ENCODE measurements at places on chromosomes 2 and 18. TPM values are rescaled to one million over a fixed set of nuclear protein-coding genes. Genes with fewer than 3 reads are reported as not detected.

LAMA3 gene
- total RNA-seq, result 14.2 TPM

ADCYAP1 gene
- total RNA-seq, result 6.5 TPM

FBXO15 gene
- 0.52 TPM for total RNA-seq

CCDC74A gene
- 5.3 TPM for total RNA-seq

BIN1 gene
- total RNA-seq, result 22.9 TPM

CDH7 gene
- 0.19 TPM for total RNA-seq

UGT1A10 gene
- total RNA-seq, result not detected

GRCh38 chr2:112137516-112138158 is 548 bp upstream of the FBLN7 start:
- H3K27ac ChIP-seq, result no peak overlapping the region
- DNase-seq, result no peak
- H3K27me3 ChIP-seq, result no peaks in the 10 kb centered on the region
- peak overlapping the region; percentile 88 for H3K4me3 ChIP-seq
- no peaks in the 10 kb centered on the region for H3K4me1 ChIP-seq

GRCh38 chr2:134906726-134907125 is 11.9 kb upstream of the CCNT2 start:
- DNase-seq, result no peak
- H3K27ac ChIP-seq, result no peak overlapping the region
- no peaks in the 10 kb centered on the region for H3K27me3 ChIP-seq
- H3K4me3 ChIP-seq, result no peak overlapping the region

- no peaks in the 10 kb centered on the region for H3K4me1 ChIP-seq
- H3K27ac ChIP-seq, result no peak overlapping the region
- no peaks in the 10 kb centered on the region for H3K36me3 ChIP-seq
- H3K27me3 ChIP-seq, result no peaks in the 10 kb centered on the region
- DNase-seq, result no peak
These were observed 2.4 kb downstream of the PIEZO2 start for GRCh38 chr18:11146947-11147345.

DNA sequence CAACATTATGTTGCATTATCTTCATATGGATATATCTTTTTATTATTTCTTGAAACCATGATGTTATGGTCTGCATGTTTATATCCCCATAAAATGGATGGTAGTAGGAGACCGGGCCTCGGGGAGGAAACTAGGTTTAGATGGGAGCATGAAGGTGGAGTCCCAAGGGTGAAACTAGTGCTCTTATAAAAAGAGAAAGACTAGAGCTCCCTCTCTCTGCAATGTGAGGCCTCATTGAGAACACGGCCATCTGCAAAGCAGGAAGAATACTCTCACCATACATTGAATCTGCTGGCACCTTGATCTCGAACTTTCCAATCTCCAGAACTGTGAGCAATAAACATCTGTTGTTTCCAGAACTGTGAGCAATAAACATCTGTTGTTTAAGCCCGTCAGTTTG is 64.0 kb downstream of the NXPH2 start:
- no peaks in the 10 kb centered on the region for H3K4me1 ChIP-seq
- no peak overlapping the region for H3K27ac ChIP-seq
- no peak overlapping the region for H3K4me3 ChIP-seq
- no peak for DNase-seq
- no peaks in the 10 kb centered on the region for H3K36me3 ChIP-seq

DNA sequence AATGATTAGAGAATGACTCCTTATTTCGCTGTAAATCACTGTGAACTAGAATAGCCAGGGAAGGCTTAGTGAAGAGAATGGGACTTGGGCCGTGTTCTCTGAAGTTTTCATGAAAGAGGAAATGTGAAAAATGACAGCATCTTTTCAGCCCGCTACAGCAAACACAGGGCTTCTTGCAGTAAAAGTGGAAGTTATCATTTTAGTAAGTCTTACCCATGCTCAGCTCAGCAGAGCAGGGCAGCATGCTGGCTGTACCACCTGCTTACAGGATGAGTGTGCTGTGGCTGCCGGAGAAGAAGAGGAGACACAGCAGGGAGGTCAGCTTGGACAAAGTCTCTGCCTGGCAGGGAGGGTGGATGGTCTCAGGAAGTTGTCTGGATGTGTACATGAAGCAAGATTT is 300.7 kb upstream of the DLGAP1 start:
- no peak for DNase-seq
- H3K4me3 ChIP-seq, result no peak overlapping the region
- no peak overlapping the region for H3K27ac ChIP-seq
- no peaks in the 10 kb centered on the region for H3K27me3 ChIP-seq
- no peaks in the 10 kb centered on the region for H3K36me3 ChIP-seq

- no peak overlapping the region for H3K4me3 ChIP-seq
- no peaks in the 10 kb centered on the region for H3K4me1 ChIP-seq
- DNase-seq, result no peak
- no peaks in the 10 kb centered on the region for H3K27me3 ChIP-seq
- H3K27ac ChIP-seq, result no peak overlapping the region
These were observed 360.5 kb upstream of the PIK3C3 start for GRCh38 chr18:41594582-41594981.

DNA sequence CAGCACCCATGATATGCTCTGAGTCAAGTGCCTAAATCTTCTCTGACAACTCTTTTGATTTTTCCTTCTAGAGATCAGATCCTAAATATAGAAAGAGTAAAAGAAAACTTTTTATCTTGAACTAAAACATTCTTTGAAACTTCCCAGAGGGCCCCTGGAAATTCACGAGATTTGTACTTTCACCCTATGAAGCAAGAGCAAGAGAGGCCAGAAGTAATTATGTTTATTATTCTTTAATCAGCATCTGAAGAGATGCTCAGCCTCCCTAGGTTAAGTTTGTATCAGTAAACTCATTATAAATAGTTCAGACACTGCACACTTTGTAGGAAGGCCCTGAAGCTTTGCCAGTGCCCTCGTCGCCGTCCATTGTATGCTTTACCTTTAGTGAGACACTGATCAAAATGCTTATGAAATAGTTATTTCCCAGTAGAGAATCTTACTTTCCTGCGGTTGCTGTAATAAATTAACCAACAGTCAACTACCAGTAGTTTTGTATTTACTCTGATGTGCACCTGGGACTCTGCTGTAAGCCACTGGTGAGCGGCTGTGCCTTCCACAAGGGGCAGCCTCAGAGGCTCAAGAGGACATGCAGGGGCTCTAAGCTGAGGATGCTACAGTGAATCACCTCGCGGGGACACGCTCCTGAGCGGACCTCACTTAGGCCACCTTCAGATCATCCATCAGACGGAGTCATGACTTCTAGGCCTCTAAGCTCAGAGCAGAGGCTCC is 71.9 kb downstream of the BIN1 start:
- no peak overlapping the region for H3K27ac ChIP-seq
- no peak overlapping the region for H3K4me3 ChIP-seq
- no peaks in the 10 kb centered on the region for H3K4me1 ChIP-seq
- no peaks in the 10 kb centered on the region for H3K27me3 ChIP-seq
- no peak for DNase-seq

DNA sequence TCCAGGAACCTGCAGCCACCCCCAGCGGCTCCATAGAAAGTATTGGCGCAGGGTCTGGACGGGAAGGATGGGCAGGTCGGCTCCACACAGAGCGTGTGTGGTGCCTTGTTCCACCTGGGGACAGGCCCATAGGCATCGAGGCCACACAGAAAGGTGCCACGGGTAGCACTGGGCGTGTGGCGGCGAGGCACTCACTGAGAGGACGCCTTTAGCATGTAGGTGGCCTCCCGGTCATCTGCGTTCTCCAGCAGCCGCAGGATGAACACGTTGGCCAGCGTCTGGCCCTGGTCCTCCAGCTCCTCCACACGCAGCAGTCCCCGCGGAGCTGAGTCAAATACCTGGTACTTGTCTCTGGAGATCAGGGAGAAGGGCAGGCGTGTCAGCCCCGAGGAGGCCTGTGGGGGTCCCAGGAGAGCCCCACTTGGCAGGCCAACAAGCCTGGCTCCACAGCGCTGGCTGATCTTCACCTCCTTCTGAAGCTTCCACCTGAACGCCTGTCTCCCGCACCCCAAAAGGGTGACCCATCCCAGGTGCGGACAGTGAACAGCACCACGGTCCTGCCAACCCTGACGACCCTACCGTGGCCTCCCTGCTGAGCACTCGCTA is 13.2 kb downstream of the SNORC start:
- no peak overlapping the region for H3K27ac ChIP-seq
- no peaks in the 10 kb centered on the region for H3K4me1 ChIP-seq
- H3K27me3 ChIP-seq, result no peaks in the 10 kb centered on the region

DNA sequence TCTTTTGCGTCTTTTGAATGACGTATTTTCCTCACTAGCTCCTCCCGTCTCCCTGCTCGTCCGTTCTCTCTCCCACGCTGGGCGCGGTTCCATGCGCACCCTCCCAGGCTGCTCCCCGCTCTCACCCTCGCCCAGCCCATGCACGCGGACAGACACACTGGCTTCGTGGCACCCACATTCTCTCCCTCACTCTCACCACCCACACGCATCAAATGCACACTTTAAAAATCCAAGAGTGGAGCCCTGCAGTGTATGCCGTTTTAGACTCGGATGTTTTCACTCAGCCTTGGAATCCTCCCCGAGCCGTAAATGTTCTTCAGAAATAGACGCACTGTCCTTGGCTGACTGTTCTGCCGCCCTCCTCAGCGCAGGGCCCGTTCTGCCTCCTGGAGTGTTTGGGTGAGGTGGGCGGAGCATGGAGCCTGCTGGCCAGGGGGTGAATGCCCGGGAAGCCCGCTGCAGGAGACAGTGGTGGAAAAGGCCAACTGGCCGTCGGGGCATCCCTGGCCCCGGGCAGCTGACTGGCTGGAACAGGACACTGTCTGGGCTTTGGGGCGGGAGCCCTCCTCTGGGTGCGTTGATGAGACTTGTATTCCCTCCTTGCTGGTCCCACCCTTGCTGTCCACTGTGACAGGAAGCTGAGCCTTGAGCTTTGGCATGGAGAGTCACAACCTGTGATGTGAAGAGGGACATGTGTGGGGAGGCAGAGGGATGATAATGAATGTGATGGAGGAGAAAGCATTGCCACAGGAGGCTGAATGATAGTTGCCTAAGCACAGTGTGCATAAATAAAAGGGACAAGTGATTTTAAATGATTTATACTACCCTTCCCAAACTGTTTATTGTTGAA is 35.4 kb upstream of the LYPD6B start:
- no peaks in the 10 kb centered on the region for H3K27me3 ChIP-seq
- H3K4me1 ChIP-seq, result no peaks in the 10 kb centered on the region
- no peak overlapping the region for H3K27ac ChIP-seq
- no peak for DNase-seq

DNA sequence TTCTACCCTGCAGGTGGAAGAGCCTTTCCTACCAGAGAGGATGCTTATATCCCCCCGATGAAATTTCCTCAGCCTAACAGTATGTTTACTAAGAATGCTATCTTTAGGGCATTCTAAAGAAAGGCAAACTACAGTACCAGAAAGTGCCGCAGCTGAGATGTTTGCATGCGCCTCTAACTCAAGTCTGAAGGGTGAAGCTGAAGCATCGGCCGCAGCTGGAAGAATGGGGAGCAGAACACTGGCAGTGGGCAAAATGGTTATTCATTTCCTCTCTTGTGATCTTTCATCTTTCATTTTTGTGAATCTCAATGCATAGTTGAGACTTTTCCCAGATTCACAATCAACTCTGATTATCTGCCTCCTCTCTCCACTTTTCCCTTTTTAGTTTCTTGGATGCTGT is 648.2 kb upstream of the ZEB2 start:
- H3K36me3 ChIP-seq, result no peaks in the 10 kb centered on the region
- H3K27ac ChIP-seq, result no peak overlapping the region
- no peak for DNase-seq
- no peaks in the 10 kb centered on the region for H3K27me3 ChIP-seq
- H3K4me1 ChIP-seq, result no peaks in the 10 kb centered on the region

DNA sequence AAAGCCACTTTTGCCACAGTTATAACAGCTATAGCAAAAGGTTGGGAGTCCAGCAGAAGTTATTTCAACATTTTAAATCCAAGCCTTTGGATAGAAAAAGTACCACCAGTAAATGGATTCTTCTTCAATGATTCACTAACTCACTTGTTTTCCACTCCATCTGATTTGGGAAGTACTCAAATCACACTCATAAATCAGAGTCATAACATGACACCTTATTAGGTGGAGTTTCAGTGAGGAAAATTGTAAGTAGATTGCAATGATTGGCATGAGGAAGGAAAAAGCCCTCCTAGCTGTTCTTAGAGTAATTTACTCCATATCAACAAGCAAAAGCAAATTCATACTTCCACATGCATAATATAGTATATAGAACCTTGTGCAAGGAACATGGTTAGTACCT is 132.9 kb downstream of the NR4A2 start:
- no peak overlapping the region for H3K4me3 ChIP-seq
- H3K4me1 ChIP-seq, result no peaks in the 10 kb centered on the region
- no peak for DNase-seq
- H3K27ac ChIP-seq, result no peak overlapping the region
- no peaks in the 10 kb centered on the region for H3K36me3 ChIP-seq

DNA sequence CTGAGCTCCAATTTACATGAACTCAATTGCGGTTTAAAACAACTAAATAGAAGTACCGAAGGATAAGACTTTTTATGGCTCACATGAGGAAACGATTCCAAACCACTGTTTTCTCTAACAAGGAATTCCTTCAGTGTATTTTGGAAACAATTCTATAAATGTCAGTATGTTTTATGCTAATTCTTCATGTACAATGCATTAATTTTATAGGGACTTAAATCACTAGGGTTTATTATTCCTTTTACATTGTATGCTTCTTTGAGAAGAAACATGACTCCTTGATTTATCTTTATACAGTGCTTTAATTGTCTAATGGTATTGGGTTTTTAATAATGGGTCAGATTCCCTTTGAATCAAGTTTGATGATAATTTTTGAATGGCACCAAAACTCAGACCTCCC is 566.8 kb downstream of the EPHA4 start:
- H3K27ac ChIP-seq, result no peak overlapping the region
- no peaks in the 10 kb centered on the region for H3K4me1 ChIP-seq
- no peak overlapping the region for H3K4me3 ChIP-seq
- DNase-seq, result no peak

DNA sequence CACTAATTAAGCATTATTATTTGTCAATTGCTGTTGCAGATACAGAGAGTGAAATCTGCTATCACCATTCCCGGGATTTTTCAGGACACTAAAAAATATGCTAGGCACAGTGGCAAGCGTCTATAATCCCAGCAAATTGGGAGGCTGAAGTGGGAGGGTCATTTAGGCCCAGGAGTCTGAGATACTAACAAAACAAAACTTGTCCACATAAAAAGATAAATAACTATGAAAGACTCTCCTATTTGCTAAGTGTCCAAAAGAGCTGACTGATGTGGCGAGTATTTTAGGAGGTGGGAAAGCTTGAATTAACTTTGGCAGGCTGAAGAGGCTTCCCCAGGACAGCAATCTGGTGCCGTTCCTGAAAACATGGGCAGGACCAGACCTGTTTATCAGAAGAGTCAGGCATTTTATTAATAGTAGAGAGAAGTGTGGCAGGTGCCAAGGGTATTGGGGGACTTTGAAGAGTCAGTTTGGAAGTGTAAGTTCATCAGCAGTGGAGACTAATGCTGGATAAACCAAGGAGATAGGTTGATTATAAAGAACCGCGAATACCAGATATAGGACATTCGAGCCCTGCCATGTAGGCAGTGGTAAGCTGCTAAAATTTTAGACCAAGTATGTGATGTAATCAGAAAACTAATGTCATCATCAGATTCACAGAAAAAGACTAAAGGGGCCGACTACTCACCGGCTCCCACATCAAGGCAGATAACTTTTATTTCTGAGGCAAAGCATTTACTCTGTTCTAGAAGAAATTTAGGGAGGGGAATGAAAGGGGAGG is 201.8 kb downstream of the EPHA4 start:
- no peaks in the 10 kb centered on the region for H3K36me3 ChIP-seq
- no peak for DNase-seq
- no peaks in the 10 kb centered on the region for H3K4me1 ChIP-seq
- H3K4me3 ChIP-seq, result no peak overlapping the region
- H3K27me3 ChIP-seq, result no peaks in the 10 kb centered on the region
- no peak overlapping the region for H3K27ac ChIP-seq
